ELF-1 (cell line): ENCODE measurements at places on chromosomes 4 and X.

- no peak for DNase-seq
Measured at GRCh38 chr4:52915191-52915590, 53.1 kb downstream of the RASL11B start.

GRCh38 chr4:37762294-37762990 lies 64.0 kb upstream of the PGM2 start:
- DNase-seq = no peak

- DNase-seq = no peak
Measured at GRCh38 chr4:106289737-106290136, 26.3 kb downstream of the TBCK start.

- no peak for DNase-seq
Measured at GRCh38 chr4:23134331-23134730, 441.6 kb downstream of the GBA3 start.

DNA sequence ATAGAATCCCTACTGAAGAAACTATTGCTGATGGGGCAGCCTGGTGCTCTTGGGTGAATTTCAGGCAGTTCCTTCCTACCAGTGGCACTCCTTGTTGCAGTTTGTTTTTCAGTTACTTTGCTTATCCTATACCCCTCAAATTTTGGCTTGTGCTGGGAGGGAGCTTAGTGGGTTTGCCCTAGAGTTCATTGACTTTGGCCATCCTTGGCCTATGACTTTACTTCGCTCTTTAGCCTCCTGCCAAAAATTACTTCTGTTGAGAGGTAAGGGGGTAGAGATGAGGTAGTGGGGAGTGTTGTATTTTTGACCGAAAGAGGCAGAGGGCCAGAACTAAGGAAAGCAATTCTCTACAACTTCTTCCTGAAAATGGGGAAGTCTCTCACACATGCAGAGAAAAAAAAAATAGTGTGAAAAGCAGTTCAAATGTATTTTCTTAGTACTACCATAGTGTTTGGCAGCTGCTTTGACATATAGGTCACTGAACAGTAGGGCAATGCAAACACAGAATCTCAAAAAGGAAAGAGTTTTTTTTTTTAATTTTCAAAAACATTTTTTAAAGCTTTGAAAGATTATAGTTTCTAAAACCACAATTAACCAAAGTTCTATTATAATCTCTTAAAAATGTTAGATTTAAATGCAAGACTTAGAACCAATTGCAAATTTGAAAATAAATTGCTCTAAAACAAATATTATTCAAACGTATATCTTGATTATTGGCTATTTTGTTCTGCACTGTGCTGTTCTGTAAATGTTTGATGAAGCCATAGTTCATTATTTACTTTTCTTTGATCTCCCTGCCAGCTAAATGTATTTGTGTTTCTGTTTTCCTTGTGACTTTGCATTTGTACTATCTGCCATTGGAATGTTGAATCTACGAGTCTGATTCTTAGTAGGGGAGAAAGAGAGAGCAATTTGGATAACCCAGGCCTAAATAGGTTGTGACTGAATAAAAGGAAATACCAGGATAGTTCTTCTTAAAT lies 73.6 kb downstream of the DCK start:
- DNase-seq = no peak

GRCh38 chr4:150181536-150181935 lies 103.3 kb downstream of the DCLK2 start:
- no peak for DNase-seq

DNA sequence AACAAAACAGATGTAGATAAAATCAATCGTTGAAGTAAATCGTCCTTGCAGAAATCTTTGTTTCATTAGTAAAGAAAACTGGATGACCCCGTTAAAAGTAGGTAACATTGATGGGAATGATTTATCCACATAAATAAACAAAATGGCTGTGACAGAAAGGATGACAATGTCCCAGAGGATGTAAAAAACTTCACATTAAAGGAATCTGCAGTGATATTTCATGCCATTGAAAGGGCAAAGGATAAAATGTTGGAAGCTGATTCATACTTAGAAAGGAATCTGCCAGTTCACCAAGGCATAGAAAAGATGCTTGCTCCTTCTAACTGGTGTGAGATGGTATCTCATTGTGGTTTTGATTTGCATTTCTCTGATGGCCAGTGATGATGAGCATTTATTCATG lies 24.2 kb upstream of the EPGN start:
- no peak for DNase-seq

- DNase-seq = no peak
Measured at GRCh38 chr4:97073194-97073593, 1070.1 kb downstream of the STPG2 start.

DNA sequence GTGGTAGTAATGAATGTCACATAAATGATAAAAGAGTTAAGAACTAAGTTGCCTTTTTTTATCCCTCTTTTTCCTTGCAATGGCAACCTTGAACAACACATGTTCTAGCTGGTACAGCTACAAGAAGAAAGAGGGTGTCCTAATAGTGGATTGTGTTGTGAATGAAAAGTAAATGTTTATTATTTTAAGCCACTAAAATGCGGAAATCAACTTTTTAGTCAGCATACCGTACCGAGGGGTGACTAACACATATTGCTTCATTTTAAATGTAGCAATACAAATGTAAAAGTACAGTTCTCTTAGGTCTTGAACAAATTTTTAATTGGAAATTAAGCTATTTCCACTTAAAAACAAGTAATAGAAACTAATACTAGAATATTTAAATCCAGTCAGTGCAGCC lies 17.7 kb upstream of the AP1AR start:
- DNase-seq = no peak

DNA sequence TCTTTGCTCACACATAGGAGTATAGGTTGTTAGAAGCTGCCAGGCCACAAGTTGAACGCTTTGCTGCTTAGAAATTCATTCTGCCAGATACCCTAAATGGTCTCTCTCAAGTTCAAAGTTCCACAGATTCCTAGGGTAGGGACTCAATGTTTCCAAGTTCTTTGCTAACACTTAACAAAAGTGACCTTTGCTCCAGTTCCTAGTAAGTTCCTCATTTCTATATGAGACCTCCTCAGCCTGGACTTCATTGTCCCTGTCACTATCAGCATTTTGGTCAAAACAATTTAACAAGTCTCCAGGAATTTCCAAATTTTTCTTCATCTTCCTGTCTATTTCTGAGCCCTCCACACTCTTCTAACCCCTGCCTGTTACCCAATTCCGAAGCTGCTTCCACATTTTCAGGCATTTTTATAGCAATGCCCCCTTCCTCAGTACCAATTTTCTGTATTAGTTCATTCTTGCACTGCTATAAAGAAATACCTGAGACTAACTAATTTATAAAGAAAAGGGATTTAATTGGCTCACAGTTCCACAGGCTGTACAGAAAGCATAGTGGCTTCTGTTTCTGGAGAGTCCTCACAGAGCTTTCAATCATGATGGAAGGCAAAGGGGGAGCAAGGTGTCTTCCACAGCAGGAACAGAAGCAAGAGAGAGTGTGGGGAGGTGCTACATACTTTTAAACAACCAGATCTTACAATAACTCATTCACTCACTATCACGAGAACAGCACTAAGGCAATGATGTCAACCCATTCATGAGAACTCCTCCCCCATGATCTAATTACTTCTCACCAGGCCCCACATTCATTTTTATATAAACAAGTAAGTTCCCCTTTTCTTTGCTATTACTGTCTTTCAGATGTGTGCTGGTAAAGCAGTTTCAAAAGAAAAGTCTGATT lies 11.5 kb upstream of the TLR1 start:
- DNase-seq = no peak

GRCh38 chrX:70554081-70554480 lies 109.4 kb downstream of the DLG3 start:
- DNase-seq = no peak

DNA sequence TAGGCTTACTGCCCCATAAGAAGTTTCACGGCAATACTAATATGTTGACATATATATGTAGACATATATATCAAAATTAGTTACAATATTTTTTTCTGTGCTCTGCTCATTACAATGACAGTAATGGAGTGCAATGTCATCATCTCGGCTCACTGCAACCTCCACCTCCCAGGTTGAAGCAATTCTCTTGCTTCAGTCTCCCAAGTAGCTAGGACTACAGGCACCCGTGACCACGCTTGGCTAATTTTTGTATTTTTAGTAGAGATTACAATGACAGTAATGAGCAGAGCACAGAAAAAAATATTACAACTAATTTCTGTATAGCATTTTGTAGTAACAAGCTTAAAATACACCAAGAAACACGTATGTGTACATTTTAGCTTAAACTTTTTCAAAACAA lies 7.6 kb downstream of the EIF4E start:
- no peak for DNase-seq

DNA sequence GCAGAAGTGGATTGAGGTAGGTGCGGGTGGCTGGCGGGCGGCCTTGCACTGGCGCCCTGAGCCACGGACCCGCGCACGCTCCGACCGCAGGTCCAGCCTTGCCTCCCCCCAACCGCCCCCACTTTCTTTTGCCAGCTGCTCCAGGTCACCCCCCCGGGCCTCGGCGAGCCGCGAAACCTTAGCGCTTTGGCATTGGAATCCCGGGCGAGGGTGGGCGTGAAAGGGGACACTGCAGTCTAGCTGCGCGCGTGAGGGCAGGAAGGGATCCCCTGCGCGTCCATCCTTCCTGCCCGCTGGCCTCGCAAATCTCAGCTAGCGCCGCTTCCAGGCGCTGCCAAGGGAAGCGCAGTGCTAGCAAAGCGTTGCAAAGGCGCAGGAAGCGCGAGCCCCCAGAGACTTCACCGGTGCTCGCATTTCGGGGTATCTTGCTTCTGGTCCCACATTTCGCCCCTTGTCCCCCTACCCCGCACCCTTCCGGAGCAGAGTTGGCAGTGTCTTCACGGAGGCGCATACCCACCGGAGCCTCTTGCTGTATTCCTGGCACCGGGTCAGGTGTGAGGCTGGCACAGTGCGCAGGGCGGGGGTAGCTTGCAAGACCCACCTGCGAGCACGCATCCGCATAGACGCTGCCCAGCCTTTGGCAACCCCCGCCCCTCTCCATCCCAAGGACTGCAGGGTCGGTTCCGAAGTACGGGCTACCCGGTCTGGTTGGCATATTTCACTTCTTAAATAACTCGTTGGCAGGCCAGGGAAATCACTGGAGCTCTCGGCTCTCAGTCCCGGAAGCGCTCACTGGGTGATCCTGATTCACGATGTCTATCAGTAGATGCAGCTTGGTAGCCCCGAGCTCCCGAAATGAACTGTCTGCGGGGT lies 104.4 kb downstream of the UCHL1 start:
- peak; percentile 54 for DNase-seq

DNA sequence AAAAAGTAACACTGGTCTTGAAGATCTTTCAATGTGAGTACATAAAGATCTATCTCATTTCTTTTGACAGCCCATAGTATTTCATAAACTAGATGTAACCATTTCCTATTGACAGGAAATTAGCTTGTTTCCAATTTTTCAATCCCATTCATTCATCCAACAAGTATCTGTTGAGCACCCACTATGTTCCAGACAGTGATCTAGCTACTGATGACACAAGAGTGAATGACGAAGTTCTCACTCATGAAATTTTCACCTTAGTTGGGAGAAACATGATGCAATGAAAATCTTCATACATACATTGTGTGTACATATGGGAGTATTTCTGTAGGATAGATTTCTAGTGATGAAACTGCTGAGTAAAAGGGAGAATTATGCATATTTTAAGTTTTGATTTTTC lies 1.7 kb downstream of the CD38 start:
- DNase-seq = no peak

DNA sequence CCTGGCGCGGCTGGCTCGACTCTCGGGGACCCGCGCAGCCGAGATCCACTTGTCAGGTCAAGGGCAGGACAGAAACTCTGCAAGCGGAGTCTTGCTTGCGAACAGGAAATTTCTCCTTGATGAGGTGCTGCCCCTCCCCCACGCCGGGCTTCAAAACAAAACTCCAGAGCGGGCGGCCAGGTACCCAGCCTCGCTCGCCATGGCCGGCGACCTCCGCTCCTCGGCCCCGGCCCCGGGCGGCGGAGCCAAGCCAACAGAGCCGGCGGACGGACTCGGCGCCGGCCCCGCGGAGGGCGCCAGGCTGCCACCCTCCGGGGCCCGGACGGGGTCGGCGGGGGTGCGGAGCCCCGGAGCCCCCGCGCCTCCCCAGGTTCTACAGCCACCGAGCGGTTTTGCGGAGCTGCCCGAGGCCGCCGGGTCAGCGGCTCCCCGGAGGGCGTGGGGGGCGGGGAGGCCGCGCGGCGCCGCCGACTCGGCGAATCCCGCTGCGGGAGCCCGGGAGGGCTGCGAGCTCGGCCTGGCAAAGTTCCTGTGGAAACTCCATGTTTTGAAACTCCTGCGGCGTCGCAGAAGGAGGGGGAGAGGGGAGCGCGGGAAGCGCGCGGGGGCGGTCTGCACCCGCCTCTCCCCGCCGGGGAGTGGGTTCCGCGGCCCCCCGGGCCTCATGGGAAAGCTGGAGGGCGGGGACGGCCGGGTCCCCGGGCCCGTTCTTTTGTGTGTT lies 11.7 kb upstream of the BCOR start:
- DNase-seq = peak; percentile 77

- DNase-seq = peak; percentile 53
Measured at GRCh38 chr4:121822796-121823504, 733 bp downstream of the CCNA2 start.

DNA sequence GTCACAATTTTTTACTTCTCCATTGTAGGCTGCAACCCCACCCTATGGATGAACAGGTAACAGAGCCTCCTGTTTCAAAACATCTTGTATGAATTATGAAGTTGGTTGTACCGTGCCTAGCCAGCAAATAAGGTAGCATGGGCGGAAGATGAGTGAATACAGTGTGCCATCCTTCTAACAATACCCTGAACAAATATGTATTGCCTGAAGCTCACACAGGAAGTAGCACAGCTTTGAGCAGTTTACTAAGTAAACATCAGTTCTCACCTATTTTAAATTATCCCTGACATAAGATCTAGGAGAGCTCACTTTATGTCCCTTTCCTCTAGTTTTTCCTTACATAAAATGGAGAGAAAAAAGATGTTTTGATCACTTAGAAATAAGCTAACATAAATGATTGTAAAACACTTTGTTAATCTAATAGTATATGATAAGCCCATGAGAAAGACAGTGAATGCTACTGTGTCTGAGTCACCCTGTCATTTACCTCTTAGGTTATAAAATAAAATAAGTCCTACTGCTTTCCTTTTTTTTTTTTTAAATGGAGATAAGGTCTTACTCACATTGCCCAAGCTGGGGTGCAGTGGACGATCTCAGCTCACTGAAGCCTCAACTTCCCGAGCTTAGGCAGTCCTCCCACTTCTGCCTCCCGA lies 36.6 kb downstream of the GRSF1 start:
- no peak for DNase-seq

- no peak for DNase-seq
Measured at GRCh38 chrX:101397779-101398178, 7.0 kb downstream of the RPL36A start.

DNA sequence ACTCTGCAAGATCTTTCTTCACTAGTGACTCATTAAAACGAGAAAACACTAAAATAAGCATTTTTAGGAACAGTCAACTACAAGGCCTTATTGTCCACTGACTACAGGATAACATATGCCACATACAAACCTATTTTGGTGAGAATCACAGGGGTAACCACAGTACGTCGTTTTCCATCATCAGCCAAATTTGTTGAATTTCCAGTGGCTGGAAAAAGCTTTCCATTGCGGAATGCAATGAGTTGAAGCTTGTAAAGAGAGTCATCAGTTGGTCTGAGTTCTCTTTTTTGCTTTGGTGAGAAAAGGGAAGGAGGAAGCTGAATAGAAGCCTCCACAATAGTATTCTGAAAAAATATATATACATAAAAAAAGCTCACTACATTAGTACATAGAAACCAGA lies 102.4 kb downstream of the ADGRA3 start:
- no peak for DNase-seq

- DNase-seq = no peak
Measured at GRCh38 chr4:8185295-8185694, 13.8 kb upstream of the SH3TC1 start.
